Chondrocyte (in vitro differentiated cells): ENCODE measurements at places on chromosomes 16 and 17.

DNA sequence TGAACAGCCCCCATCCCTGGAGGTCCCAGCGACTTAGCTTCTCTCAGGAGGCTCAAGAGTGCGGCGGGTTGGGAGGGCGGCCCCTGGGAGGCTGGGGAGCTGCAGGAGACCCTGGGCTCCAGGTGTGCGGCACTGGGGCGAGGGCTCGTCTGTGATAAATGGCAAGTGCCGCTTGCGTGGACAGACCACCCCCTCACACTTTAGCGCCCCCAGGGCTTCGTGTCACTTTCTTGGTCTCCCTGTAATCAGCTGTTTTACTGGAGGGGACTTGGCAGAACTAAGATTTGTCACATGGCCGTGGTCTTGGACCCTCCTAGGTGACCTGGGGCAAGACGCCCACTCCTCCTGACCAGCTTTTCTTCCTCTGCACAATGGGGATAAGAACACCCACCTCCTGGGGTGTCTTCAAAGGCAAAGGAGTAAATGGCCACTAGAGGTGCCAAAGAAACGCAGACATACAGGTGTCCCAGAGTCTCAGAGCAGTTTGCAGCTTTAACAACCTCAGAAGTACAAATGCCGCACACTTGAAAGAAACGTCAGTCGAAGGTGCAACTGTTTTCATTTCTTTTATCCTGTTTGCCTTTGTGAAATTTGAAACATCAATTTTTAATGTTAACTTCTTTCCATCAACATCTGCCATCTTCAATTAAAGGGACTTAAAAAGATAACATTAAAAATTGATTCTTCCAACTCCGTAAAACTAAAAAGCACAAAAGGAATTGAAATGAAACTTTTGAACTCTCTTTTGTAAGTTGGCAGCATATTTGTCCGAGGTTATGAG lies 946 bp downstream of the OSGIN1 start:
- no peak for DNase-seq

GRCh38 chr16:55257966-55258613 lies 65.9 kb upstream of the IRX6 start:
- DNase-seq, result no peak

GRCh38 chr17:31660684-31661083 lies 198.4 kb downstream of the COPRS start:
- no peak for DNase-seq

DNA sequence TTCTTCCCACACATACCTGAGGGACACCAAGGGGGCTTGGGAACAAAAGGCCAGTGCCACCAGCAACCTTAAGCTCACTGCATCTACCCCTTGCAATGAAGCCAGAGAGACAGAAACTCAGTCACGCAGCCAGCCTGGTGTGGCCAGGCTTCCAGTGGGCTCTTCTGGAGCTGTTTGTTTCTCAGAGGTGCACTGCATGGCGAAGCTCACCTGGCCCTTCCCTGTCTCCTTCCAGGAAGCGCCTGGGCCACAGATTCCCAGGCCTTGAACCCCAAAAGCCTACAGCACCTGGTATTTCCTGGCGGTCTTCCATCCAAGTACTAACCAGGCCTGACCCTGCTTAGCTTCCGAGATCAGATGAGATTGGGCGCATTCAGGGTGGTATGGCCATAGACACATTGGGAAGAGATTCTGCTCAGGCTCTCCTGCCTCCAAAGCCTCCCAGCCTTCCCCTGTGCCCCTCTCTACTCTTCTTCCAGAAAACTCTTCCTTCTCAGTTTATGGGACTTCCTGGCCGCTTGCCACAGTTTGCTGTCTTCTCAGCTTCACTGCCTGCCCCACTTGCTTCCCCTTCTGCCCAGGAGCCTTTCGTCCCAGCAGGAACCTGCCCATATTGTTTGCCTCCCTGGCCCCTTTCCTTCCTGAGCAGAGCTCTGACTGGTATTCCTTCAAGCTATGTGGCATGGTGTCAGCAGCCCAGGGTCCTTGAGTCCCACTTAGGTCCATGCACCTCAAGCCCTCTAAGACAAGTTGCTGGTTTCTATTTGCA lies 1.6 kb downstream of the CISD3 start:
- no peak for DNase-seq

DNA sequence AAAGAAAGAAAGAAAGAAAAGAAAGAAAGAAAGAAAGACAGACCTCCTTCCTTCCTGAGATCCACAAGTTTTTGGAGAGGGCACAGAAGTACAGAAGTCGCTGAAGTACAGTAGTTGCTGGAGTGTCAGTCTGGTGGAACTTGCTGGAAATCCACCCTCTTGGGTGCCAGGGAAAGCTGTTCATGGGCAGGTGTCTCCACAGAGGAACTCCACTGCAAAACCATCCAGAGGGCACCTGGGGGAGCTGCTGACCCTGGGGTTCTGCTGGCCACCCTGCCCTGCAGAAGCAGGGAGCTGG lies 3.5 kb upstream of the PRR14 start:
- no peak for DNase-seq

DNA sequence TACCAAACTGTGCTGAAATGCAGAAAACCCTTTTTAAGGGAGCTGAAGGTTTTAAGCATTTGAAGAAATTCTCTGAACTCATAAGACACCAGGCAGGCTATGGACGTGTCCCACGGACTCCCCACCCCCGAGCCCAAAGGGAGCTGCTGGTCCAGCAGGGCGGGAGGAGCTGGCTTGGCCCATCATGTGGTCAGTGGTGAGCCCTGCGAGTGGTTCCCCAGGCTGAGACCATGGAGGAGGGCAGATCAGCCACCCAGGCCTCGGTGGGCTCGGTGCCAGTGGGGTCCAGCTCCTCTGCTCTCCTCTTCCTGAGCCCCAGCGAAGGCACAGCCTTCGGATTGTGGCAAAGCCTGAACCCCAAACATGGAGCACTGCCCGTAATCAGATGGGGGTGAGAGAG lies 27.0 kb downstream of the LGALS3BP start:
- no peak for DNase-seq

DNA sequence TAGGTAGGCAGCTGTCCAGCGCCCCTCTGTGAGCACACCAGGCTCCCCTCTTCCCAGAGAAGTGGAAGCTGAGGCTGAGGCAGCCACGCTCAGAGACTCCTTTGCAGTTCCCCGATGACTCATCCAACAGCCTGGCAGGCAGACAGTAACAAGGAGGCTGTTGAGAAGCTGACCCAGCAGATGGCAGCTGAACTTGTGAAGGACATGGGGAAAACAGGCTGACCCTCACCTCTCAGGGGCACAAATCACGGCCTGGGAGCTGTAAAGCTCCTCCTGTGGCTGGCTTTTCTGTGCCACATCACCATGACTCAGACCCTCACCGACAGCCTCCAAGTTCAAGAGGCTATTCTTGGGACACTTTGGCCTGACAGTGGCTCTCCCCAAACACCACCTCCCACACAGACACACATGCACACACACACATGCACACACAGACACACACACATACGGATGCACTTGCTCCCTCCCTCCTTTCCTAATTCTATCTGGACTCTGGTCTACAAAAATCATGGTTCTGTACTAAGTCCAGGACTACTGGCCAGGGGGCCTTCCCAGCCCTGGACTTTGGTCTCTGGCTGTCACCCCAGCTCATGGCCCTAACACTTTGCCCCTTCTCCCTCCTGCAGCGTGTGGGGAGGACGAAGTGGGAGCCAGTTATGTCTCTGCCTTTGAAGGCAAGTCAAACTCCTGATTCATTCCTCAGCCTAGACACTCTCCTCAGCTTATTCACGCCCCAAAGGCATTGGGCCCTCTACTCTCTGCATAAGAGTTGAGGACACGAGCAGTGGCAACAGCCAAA lies 23.2 kb downstream of the MAP3K14 start:
- DNase-seq, result no peak

DNA sequence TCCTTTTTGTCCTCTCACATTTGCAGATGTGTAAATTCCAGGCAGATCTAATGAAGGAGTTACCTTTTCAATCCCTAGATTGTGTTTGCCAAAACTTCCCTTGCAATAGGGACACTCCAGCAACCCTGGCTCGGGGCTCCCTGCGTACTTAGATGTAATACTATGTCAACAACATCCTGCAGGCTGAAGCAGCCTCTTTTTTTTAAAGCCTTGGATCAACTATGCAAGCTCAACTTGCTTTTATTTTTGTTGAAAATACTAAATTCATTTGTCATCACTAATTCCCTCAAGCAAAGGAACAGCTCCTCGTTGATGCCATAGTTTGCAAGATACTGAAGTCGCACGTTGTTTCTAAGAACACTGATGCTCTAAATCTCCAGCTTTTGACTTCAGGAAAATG lies 59.1 kb downstream of the GRIN2A start:
- DNase-seq, result no peak
